Amniotic stem cell (primary cell): ENCODE measurements at places on chromosomes 4 and X.

GRCh38 chr4:17544831-17545234, 29.9 kb downstream of the CLRN2 start:
- no peak for DNase-seq

DNA sequence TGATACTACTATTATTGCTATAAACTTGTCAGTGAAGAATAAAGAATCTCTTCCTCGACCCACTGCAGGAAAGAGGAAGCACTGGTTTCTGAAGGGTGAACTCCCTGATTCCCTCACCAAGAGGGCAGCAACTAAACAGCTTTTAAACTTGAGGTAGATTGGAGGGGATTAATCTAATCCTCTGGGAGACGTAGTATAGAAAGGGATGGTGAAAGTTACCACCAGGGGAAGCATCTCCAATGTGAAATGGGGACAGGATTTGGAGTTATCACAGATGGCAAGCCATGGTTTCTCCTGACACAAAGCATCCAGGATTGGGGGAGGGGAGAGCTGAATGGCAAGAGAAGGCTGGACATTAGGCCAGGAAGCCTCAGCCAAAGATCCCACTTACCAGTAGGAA, 62.7 kb upstream of the PTPN13 start:
- DNase-seq: no peak

- no peak for DNase-seq
Measured at GRCh38 chr4:91427171-91427570, 876.6 kb upstream of the GRID2 start.

GRCh38 chr4:176729489-176729888, 63.2 kb downstream of the VEGFC start:
- DNase-seq: no peak
